Ascending aorta (tissue), 2 donors: ENCODE measurements at places on chromosomes 2 and 18.

DNA sequence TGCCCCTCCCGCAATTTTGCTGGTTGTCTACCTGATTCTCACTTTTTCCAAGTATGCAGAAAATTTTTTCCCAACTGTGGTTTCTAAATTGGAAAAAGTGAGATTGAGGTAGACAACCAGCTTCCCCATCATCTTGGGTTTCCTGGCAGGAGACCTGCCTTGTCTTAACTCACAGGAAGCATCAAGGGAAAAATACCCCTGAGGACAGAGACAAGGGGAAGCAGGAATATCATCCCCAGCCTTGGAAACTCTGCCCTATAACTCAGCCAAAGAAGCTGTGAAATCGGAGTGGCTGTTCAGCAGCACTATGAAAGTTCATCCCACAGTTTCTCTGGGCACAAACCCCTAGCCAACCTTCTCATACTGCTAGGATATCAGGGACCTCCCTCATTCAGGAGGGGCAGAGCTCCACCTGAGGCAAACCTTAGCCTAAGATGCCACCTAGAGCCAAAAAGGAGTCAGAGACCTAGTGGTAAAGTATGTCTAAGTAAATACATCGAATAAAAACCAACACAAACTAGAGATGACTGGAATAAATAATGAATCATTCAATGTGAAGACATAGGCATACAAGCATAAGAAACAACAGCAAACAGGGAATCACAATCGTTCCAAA is 68.2 kb downstream of the ZSWIM2 start:
- DNase-seq, result no peak

DNA sequence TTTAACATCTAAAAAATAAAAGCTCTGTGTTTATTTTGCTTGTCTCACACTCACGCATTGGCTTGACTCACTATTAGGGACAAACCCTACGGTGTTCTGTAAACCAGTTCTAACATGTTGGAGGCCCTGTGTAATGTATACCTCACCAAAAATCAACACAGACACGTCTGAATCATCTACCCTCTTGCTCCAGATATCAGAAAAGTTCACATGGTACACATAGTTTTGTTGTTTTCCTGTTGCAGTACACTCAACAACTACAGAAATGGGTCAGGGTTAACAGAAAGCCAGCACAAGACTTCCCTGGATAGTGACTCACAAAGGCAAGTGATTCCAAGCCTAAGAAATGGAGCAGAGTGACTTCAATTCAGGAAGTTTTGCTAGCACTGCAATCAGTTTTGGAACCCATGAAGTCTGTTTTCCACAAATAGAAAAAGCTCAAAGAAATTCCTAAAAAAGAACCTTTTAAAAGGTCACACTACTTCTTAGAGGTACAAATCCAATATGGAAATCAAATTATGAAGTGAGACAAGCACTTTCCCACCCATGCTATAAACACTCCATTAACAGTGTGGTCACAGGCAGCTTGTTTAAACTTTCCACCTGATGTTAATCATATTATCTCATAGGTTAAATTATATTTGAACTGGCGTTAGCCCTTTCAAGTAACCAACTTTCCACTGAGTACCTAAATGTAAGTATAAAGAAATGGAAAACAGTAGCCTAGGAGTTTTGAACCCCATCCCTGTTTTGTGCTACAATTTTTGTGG is 87.4 kb downstream of the GAREM1 start:
- DNase-seq, result no peak

GRCh38 chr18:44805643-44806042 is 125.0 kb downstream of the SETBP1 start:
- DNase-seq, result no peak

- DNase-seq, result no peak
Observed at GRCh38 chr2:220887876-220888275, 684.2 kb downstream of the EPHA4 start.

DNA sequence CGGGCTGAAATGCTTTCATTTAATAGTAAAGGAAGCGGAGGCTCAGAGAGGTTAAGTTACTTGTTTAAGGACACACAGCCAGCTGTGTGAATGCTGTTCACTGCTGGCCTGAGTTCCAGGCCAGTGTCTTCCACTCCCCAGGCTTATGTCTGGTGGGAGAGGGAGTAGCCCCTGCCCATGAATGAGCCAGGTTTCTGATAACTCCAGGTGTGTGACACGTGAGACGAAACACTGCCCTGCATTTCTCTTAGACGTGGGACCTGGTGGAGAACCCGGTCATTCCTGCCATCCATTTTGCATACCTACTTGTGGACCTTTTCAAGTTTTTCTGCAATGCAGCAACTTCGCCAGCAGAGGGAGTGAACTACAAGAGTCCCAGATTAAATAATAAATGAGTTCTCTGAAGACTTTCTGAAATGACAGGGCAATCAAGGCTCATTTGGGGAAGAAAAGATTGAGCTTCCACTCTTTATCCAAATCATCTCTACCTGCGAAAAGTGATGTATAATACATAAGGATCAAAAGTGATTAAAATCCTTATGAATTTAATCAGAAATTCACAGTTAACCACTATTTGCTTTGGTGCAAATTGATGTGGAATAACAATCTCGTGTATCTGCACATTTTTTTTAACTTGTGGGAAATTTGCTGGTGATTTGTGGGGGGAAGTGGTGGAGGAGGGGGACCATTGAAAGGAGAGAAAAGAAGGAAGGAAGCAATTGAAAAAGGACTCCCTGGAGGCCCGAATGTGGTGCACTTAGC is 79.4 kb upstream of the ASB18 start:
- peak; percentile 79 for DNase-seq

DNA sequence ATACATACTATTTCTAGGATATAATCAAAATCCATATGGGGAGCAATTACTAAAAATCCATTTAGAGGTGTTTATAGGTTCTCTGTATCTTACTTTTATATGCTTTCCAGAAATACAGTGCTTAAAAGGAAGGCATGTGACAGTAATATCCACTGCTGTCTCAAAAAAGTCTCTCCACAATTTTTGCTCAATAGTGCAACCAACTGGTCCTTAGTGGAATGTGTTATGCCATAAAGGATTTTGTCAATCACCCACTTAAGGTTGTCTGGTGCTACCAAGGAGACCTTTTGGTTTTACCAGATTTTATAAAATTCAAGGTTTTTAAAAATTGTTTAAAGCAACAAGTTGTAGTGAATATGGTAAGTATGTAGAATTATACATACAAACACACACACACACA is 328.5 kb upstream of the DSEL start:
- no peak for DNase-seq

DNA sequence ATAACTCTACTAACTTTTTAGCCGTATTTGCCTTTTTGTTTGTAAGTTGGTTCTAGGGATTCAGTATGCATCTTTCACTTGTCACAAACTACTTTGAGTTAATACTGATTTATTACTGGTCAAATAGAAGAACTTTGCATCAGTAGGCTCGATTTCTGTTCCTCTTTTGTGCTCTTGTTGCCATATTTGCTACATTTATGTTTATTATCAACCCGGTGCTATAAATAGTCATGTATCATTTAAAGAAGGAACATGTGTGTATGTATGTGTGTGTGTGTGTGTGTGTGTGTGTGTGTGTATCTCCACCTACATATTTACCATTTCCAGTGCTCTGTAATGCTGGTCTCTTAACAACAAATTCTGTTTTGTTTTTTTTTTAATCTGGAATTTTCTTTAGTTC is 79.6 kb upstream of the B3GNT7 start:
- no peak for DNase-seq

- DNase-seq, result no peak
Observed at GRCh38 chr2:159933040-159933726, 129.2 kb downstream of the PLA2R1 start.

GRCh38 chr2:241564596-241565410 is 6.3 kb downstream of the BOK start:
- DNase-seq, result no peak

- DNase-seq, result no peak
Observed at GRCh38 chr2:176187200-176187898, 1.1 kb upstream of the HOXD1 start.

GRCh38 chr2:10912796-10913455 is 1.2 kb downstream of the KCNF1 start:
- DNase-seq, result no peak

GRCh38 chr2:199810422-199811171 is 40.4 kb downstream of the FTCDNL1 start:
- no peak for DNase-seq

DNA sequence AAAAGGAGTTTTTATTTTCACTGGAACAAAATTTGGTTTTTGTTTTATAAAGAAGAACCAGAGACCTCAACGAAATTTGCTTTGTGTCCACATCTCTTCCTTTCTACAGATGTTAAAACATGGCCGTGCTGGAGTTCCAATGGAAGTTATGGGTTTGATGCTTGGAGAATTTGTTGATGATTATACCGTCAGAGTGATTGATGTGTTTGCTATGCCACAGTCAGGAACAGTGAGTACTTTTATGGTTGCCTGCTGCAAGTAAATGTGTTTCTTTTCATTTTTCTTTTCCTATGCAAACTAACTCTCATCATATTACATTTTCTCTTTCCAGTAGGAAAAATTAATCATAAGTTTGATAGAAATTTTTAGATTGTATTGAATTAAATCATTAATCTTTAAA is 48.4 kb upstream of the TBR1 start:
- DNase-seq, result no peak

DNA sequence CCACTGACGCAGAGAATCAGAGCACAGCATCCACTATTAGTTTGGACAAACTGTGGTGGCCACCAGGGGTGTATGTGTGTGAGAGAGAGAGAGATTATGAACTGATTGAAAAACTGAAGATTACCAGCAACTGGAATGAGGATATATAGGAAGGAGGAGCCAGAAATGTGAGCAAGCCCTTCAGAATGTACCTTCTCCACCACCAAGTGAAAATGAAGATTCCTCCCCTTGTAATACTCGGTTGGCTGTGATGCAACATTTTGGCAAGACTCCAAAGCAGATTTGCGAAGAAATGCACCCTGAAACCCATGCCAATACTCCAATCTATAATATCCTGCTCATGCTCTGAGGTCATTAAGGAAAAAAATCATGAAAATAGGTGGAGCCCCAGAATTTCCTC is 121.2 kb upstream of the SLC35G4 start:
- DNase-seq, result no peak

DNA sequence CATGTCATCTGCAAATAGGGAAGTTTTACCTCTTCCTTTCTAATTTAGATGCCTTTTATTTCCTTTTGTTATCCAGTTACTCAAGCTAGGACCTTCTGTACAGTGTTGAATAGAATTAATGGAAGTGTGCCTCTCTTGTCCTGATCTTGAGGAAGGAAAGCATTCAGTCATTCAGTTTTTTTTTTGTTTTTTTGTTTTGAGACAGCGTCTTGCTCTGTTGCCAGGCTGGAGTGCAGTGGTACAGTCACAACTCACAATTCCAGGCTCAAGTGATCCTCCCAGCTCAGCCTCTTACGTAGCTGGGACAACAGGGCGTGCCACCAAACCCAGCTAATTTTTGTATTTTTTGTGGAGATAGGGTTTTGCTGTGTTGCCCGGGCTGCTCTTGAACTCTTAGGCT is 203.9 kb upstream of the ALPP start:
- no peak for DNase-seq

DNA sequence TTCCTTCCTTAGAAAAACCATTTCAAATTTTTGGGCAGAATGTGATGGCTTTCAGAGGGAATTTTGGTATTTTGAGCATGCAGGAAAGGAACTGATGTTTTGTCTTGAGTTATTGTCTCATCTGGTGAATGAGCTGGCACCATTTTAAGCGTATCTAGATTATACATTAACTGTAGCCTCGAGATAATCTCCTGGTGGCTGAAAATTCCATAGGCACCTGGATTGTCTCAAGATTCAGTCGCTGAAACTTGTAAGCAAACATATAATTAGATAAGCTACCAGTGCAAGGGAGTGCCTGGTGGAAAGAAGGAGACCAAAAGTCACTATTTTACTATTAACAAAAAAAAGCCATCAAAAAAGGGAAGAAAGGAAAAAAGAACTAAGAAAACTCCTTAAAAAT is 687.8 kb upstream of the DDX18 start:
- DNase-seq, result no peak

DNA sequence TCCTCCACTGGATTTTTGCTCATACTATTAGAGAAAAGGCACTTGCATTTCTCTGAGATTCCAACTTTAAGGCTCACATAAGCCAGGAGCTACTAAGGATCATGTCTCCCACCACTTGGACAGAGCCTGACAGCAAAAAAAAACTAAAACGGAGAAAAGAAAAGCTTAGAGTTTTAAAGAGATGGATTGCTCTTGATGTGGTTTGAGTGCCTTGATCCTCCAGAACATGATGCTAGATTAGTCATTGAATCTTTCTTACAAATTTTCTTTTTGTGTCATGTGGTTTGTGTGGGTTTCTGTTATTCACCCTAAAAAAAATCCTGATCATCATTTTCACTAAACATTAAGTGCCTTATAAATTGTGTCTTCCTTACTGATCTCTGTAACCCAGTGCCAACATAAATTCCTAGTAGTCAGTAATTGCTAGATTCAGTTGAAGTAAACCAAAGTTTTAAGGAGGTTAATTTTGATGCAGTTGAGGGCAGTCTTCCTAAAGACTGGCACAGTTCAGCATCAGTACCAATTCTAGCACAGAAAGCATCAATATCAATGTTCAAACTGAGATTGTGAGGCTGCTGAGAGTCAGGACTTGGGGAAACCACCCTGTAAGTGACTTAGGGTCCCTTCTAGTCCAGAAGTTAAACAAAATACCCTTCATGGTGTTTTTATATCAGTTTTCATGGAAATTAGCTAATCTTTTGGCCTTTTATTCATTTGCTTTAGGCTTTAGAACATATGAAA is 206.3 kb downstream of the RAD51AP2 start:
- DNase-seq, result no peak

GRCh38 chr2:42742740-42743658 is 20.9 kb downstream of the OXER1 start:
- DNase-seq, result no peak

DNA sequence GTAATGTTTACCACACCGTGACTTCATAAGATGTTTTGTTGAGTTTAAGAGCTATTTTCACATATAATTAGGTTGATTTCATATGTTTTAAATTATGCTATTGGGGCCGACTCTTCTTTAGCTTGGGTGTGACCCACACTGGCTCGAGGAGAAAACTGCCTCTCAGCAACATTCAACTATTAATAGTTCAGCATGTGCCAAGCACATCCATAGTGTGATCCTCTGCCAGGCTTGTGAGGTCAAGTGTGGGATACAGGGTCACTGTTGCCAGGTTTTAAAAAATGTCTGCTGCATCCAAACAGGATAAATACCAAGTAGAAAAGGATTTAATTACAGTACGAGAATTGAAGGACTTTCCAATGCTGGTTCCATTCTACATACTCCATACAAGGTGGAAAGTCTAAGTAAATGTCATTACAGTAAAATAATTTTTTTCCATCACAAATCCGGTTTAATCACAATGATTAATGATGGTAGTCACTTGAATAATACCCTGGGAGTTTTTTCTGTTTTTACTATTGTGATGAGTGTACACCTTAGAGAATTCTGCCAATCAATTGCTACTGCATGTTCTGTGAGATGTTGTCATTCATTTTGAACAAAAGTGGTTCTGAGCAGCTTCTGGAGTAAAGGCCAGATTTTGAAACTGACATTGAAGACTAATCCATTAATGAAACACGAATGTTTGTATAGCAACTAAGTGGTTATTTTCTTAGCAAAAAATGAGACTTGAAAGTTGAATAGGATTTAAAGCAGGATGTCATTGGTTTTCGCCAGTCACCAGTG is 84.5 kb downstream of the ABI2 start:
- no peak for DNase-seq

- no peak for DNase-seq
Observed at GRCh38 chr2:8551622-8552074, 130.2 kb upstream of the ID2 start.
